ENCODE measurements at places on chromosomes 6 and 20.

- DNase-seq, result no peak
Measured at GRCh38 chr6:105836379-105836778, 249.8 kb upstream of the PRDM1 start.

GRCh38 chr6:45827952-45828530 lies 187.6 kb downstream of the CLIC5 start:
- no peak for DNase-seq

- no peak for DNase-seq
Measured at GRCh38 chr6:137878486-137879285, 11.6 kb downstream of the TNFAIP3 start.

- no peak for DNase-seq
Measured at GRCh38 chr20:23083553-23084220, 2.4 kb downstream of the CD93 start.

DNA sequence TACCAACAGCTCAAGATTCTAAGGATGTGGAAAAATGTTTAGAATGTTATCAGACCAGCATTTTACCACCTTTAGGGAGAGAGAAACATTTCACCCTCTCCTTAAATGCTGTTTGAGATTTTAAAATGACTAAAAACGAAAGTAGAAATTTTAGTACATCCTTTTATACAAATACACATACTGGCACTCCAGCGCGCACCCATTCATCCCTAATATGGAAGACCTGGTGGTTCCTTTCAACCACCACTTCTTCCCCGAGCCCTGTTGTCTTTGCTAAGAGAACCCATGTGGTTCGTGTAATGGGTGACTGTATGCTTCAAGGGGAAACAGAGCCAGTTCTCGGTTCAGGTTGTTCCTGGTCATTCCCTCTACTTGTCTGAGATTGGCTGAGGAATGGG lies 21.3 kb downstream of the SPATA2 start:
- no peak for DNase-seq

DNA sequence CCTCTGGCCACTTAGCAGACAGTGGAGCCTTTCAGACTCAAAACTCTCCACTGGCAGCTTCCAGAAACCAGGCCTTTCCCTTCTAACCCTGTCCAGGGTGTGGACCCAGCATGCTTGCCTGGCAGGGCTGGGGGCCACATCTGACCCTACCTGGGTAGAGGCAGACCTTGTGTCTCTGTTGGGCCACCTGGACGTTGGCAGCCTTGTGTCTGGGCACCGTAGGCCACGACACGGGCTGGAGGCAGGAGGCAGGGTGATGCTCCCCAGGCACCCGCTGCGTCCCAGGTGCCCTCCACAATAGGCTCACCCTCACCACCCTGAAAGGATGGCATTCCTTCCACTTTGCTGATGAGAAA lies 67.6 kb downstream of the NOL4L start:
- DNase-seq, result no peak

DNA sequence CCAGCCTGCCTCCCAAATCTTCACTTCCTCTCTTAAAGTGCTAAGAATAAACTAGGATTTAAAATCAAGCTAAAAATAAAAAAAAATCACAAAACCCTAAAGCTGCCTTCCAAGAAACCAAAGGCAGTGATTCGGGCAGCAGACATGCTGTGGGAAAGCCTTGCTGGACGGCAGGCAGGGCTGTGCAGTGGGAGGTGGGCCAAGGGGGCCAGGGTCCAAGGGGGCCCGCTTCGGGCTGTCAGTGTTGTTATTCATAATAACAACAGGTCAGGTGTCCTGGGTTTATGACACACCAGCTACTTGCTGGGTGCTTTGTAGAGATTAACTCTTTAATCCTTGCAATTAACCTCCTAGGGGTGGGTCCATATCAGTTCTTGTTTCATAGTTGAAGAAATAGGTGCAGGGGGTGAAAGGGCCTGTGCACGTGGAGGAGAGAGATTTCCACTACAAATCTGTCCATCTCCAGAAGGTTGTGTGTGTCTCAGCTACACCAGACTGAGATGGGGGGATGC lies 40.4 kb downstream of the CD40 start:
- no peak for DNase-seq

- peak; percentile 73 for DNase-seq
Measured at GRCh38 chr6:43228951-43229802, at the start of gene DNPH1. TSS of gene DNPH1 (minus strand) at chr6:43229481. CDS start at chr6:43229456, 25 bp downstream.

DNA sequence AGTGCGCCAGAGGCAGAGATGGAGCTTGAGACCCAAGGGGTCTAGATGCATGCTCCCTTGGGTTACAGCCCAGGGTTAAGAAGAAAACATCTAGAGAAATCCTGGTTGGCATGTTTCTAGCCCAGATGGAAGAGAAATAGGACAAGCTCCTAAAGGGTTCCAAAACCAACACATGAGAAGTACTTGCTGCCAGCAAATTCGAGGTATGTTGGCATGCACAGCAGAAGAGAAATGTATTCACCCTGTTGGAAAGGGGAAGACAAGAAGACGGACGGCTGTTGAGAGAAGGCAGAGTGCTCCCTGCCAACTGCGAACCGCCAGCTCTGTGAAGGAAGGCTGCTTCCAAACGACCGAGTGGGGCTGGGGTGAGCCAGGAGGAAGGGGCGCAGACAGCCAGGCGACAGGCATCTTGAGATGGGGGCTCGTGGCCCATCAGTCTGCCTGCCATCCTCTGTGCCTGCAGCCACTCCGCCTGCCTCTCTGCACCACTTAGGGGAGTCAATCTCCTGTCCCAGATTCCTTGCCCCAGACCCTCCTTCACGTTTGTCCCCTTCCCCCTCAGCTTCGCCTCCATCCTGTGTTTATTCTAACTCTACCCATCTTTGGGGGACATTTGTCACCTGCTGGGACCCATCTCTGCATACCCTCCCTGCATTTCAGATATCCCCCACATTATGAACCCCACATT lies 249.2 kb downstream of the CDC5L start:
- DNase-seq, result no peak

GRCh38 chr6:170417881-170418280 lies 111.3 kb downstream of the FAM120B start:
- no peak for DNase-seq
